ENCODE measurements at places on chromosomes 7 and 10.

DNA sequence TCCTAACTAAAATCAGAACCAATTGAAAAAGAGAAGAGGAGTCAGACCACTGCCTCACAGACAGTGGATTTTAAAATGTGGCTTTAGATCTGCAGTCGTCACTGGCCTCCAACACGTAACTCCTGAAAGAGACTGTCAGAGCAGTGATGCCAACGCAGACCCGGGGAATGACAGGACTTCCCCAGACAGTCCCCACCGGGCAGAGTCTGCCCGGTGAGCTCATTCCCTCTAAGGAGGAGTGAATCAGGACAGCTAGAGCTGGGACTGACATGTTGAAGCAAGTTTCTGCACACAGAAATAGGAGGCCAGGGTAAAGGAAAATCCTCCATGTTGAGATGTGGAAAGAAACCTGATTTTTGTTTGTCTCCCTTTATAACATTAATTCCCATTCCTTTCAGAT, 105.0 kb downstream of the TES start:
- no peak for DNase-seq

DNA sequence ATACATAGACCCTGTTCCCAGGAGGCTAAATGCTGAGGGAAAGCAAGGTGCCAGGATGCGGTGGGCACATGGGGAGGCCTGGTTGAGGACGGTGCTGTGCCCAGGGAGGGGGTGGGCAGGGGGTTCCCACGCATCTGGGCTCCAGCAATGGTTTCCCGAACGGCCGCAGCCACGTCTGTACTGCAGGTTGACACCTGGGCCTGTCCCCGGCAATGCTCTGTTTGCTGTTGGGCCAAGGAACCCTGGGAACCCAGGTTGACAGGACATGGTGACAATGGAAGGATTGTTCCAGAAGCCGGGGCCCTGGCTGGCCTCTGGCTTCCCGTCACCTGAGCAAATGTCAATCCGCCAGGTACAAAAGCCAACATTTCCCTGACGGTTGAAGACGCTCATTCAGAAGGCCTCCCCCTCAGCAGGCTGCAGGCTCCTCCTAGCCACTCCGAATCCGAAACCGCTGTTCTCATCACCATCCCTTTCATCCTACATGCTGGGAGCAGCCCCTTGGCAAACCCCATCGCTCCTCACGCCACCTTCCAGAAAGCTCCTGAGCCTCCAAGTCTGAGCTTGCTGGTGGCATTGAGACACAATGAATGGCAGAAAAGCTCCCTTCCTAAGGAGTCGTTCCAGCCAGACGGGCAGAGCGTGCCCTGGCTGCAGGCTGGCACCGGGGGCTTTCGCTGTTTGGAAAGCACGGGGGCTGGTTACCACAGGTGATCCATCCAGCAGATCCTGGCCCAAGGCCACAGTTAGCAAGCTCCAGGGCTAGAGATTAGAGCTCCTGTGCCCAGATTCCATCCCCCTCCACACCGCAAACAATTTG, 31.2 kb downstream of the SPOCK2 start:
- no peak for DNase-seq

DNA sequence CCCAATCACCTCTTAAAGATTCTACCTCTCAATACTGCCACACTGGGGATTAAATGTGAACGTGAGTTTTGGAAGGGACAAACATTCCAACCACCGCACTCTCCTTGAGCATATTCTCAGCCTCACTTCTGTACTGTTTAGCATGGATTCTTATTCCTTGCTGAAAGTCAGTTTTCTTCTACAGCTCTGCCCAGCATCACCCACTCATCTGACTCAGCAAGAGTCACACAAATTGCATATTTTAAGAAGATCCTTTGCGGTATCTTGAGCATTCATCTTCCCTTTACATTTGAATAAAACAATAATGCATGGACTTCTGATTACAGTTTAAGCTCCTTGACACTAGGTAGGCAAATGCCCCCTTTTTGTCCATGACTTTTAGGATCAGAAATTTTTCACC, 251.6 kb upstream of the MKLN1 start:
- no peak for DNase-seq

DNA sequence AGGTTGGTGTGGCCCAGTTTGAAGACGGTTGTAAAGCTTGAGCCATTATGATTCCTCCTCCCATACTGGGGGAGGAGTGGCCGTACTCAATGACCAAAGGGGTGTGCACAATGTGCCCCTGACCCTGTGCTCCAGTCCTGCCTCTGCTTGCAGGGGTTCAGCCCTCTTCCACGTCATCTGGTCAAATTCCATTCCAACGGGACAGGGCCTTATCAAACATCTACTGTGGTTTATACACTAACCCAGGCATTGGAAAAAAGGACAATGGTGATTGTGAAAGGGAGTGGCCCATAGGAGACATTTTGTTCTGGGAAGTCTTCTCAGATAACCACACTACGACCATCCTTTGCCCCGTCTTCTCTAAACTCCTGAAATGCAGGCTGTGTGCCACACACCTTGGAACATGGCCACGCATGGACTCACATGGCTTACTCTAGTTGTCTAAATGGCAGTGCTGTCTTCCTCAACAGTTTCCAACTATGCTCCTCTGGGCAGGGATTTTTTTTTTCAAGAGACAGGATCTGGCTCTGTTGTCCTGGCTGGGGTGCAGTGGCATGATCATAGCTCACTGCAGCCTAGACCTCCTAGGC, 103.0 kb downstream of the JCAD start:
- peak; percentile 38 for DNase-seq

- peak; percentile 31 for DNase-seq
Measured at GRCh38 chr10:92844746-92845145, 3.6 kb upstream of the EXOC6 start.

DNA sequence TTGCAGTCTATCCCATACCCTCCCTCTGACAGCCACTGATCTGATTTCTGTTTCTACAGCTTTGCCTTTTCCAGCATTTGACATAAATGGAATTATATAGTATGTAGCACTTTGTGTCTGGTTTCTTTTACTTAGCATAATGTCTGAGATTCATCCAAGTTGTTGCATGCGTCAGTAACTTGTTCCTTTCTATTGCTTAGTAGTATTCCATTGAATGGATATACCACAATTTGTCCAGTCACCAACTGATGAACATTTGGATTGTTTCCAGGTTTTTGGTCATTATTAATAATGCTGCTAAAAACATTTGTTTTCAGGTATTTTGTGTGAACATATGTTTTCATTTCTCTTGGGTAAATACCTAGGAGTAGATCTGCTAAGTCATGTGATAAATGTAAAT, 6.5 kb upstream of the KIAA1549 start:
- no peak for DNase-seq

DNA sequence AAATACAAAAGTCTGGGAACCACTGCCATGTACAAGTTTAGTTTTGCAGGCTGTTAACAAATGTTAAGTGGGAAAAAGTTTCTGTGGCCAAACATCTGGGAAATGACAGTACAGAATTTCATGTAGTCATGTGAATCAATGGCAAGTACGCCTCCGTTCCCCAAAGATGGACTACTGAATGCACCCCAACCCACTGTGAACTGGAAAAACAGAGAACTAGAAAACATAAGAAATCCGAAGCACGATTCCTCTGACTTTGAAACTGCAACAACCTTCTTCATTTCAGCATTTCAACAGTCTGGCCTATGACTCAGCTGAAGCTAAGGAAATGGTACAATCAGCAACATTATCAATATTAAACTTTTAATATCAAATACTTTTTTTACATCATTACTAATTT, 41.8 kb downstream of the MCMBP start:
- no peak for DNase-seq

DNA sequence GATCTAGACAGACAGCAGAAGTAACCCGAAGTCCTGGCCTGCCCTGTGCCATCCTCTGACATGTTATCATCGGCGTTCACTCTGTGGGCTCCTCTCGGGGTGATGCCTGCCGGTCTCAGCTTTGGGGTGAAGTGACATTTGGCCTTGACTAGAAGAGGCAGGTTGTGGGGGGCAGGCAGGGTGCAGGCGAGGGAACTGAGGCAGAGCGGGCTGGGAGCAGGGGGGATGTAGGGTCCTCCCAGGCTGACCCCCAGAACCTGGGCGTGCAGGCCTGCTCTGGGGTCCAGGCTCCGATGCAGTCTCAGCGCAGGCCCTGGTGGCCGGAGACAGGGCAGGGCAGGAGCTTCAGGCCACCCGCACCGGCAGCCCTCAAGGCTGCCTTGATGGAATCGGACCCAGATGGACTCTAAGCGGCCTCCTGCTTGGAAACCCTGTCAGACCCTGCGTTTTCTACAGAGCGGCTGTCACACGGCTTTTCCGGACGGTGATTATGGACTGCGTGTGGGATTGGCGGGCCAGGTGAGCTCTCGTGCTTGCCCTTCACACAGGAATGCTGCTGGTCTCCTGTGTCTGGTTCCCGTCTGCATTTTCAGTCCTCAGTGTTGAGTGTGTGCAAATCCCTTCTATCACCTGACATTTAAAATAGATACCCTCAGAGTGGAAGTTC, 842 bp upstream of the JAKMIP3 start:
- DNase-seq: no peak

- no peak for DNase-seq
Measured at GRCh38 chr7:46559194-46559832, 638.2 kb upstream of the IGFBP3 start.

DNA sequence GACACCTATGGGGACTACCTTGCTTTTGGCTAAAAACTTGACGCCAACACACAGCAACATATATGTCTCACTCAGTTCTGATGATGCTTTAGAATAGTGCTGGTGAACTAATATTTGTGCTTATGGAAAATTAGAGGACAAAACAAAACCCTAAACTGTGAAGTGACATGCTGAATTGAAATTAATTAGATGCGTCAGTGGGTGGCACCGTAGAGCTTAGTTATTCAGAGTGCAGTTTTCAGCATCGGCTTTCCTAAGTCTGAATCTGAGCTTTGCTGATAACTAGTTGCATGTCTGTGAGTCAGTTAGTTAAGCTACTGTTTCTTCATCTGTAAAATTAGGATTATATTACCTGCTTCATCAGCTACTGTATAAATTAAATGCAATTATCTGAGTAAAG, 245.0 kb upstream of the SORCS1 start:
- peak; percentile 5 for DNase-seq

GRCh38 chr10:73628405-73628804, 12.9 kb downstream of the MYOZ1 start:
- peak; percentile 52 for DNase-seq

DNA sequence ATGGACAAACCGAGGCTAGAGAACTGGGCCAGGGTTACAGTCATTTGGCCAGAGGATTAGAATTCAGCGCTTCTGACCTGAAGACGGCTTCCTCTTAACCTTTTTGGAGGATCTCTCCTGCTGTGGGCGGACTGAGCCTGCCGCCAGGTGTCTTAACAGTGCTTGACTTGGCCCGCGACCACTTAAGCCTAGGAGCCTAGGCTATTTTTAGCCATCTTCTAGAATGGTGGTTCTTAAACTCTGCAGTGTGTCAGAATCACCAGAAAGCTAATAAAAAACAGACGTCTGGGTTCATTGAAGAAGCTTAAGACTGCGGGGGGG, 722 bp downstream of the MDH2 start:
- DNase-seq: no peak

DNA sequence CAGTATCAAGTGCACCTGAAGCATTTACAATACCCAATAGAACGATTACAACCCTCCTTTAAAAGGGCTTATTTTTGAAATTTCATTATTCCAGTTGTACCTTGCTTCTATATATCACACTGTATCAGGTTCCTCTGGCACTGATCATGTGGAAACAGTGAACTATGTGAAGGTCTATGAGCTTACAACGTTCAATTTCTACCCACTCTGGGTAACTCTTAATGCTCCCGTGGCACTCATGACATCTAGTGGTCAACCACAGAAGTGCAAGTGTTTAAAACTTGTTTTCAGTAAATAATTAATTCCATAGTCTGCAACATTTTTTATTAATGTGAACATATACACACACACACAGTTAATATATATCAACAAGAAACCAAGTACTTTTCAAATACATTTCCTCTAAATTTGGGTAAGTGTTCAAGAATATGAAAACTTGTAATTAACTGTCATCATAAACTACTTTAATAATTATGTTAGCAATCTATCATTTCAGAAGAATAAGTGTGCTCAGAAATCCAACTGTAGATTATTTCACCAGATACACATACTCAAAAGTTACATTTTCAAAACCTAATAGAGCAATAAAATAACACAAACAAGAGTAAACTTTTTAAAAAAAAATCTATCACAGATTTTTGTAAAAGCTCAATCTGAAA, 61.0 kb downstream of the MPP7 start:
- peak; percentile 55 for DNase-seq

DNA sequence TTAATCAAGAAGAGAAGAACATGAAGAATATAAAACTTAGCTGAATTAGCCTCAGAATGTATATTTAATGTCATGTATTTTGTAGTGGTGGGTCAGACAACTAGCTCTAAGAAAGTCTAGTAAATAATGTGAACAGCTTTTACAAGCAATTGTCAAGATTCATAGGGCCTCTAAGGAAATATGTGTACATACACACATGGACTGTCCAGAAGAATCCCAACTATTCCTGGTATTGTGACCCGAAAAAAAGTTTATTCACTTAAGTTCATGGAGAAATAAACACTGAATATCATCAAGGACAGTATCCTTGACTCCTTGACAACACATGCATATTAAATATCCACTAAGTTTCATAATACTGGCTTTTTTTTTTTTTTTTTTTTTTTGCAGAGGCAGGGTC, 11.4 kb upstream of the TWIST1 start:
- DNase-seq: no peak

DNA sequence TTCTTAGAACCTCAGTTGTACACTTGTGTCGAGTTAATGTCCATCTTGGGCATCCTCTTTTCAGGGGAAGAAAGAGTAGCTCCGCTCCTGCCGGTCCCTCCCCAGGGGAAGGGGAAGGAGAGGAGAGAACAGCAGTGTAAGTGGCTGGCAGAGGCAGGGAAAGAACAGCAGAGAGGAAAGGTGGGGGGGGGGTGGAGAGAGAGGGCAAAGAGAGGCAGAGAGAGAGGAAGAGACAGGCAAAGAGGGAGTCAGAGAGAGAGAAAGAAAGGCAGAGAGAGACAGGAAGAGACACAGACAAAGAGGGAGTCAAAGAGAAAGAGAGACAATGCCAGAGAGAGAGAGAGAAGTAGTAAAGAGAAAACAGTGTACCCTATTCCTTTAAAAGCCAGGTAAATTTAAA, 53.9 kb downstream of the MRPS24 start:
- no peak for DNase-seq

DNA sequence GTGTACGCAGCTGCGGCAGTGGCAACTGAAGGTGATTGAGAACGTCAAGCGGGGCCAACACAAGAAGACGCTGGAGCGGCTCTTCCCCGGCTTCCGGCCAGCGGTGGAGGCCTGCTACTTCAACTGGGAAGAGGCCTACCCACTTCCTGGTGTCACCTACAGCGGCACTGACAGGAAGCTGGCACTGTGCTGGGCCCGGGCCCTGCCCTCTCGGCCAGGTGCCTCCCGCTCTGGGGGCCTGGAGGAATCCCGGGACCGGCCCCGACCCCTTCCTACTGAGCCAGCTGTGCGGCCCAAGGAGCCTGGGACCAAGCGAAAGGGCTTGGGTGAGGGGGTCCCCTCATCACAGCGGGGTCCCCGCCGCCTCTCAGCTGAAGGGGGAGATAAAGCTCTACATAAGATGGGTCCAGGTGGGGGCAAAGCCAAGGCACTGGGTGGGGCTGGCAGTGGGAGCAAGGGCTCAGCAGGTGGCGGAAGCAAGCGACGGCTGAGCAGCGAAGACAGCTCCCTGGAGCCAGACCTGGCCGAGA, 6.5 kb downstream of the ZSWIM8 start:
- DNase-seq: no peak
